Ammon's horn (tissue), 1 donor: ENCODE measurements at places on chromosomes 1 and 21.

DNA sequence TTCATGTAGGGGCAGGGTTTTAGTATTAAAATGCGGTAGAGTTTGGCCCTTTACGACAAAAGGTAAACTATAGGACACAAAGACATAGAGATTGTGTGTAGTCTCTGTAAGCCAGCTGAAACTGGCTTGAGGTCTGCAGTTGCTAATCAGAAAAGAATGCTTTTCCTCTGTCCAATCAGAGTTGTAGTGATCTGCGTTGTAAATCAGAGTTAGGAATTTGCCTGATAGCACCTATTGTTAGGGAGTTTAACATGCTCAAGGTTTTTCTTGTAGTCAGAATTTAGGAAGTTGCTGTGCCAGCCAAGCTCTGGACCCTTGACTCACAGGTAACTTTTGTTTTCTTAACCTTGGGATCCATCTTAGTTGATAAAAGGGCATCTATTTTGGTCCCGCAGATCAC lies 61.2 kb upstream of the VTCN1 start:
- no peak for DNase-seq

GRCh38 chr1:21761052-21761451 lies 21.9 kb downstream of the USP48 start:
- DNase-seq = no peak

- DNase-seq = no peak
These were observed 83.9 kb downstream of the CRB1 start for GRCh38 chr1:197351821-197352440.

GRCh38 chr1:235004276-235004675 lies 124.4 kb downstream of the TOMM20 start:
- no peak for DNase-seq

DNA sequence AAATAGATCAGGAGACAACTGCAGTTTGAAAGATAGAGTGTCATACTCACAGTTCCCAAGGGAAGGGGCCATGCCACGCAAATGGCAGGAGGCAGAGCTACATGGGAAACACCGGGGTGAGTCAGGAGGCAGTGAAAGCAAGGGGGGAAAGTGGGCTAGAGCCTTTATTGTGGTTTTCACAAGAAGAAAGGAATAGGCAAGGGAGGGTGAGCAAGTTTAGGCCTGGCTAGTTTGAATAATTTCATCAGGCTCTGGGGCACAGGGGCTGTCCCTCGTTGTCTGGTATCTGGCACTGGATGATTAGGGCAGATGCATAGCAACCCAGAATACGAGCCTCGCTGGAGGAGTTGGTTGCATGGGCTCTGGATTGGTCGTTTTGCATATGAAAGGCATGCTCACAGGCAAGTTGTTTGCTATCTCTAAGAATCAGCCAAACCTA lies 17.0 kb upstream of the ITLN2 start:
- no peak for DNase-seq

DNA sequence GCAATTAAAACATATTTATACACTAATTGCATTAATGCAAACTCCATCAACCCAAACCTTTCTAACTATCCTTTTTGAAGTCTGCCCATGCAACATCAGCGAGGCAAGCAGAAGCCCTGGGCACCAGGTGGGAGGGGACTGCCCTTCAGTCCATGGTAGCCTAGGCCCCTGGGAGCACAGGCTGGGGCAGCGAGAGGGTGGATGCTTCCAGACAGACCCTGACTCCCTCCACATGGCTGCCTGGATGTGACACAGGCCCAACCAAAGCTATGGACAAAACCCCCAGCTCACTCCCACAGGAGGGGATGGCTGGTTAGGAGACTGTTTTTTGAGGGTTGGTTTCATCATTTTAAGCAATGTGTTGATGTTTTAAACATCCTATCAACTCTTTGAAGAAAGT lies 17.8 kb upstream of the LRRC47 start:
- DNase-seq = no peak

- no peak for DNase-seq
These were observed 18.4 kb downstream of the GNB1 start for GRCh38 chr1:1872329-1872994.

GRCh38 chr1:174789399-174789798 lies 210.3 kb upstream of the CACYBP start:
- DNase-seq = no peak

GRCh38 chr1:89907727-89908212 lies 86.9 kb downstream of the LRRC8D start:
- no peak for DNase-seq

GRCh38 chr21:38817371-38818324 lies 11.9 kb downstream of the ETS2 start:
- DNase-seq = no peak
